Hematopoietic multipotent progenitor cell (in vitro differentiated cells): ENCODE measurements at places on chromosomes 11 and 22. TPM values are rescaled to one million over a fixed set of nuclear protein-coding genes. Genes with fewer than 3 reads are reported as not detected.

- no peak for DNase-seq
These were observed 154.0 kb upstream of the TENM4 start for GRCh38 chr11:79594834-79595233.

DNA sequence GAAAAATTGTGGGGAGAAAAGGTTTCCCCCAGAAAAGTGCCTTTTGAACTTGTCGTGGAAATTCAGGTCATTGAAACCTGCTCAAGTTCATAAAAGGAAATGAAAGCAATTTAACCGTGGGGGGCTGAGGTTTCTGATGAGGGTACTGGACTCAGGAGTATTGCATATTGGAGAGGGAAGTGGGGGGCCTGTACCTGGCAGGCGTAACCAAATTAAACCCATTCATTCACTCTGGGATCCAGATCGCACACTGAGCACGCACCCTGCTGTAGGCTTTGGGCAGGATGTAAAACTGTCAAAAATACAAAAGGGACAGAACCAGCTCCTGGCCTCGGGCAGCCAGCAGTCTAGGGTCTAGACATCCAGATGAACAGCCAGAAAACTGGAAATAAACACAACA is 1517.4 kb downstream of the BRD1 start:
- DNase-seq: no peak

DNA sequence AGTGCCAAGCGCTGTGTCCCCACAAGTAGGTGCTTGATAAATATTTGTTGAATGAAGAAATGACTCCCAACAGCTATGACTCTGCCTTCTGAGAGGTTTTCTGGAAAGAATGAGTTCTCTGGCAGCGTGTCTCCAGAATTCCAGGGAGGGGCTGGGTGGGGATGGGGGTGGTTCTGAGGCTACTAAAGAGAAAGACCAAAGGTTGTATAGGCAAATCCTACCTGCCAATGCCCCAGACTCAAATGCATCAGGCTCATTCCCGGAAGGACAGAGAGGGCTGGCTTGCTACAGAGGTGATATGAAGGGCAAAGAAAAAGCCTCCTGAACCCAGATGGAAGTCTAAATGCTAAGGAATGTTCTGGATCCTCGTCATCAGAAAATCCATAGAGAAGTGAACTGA is 1.9 kb downstream of the DUSP18 start:
- DNase-seq: no peak

DNA sequence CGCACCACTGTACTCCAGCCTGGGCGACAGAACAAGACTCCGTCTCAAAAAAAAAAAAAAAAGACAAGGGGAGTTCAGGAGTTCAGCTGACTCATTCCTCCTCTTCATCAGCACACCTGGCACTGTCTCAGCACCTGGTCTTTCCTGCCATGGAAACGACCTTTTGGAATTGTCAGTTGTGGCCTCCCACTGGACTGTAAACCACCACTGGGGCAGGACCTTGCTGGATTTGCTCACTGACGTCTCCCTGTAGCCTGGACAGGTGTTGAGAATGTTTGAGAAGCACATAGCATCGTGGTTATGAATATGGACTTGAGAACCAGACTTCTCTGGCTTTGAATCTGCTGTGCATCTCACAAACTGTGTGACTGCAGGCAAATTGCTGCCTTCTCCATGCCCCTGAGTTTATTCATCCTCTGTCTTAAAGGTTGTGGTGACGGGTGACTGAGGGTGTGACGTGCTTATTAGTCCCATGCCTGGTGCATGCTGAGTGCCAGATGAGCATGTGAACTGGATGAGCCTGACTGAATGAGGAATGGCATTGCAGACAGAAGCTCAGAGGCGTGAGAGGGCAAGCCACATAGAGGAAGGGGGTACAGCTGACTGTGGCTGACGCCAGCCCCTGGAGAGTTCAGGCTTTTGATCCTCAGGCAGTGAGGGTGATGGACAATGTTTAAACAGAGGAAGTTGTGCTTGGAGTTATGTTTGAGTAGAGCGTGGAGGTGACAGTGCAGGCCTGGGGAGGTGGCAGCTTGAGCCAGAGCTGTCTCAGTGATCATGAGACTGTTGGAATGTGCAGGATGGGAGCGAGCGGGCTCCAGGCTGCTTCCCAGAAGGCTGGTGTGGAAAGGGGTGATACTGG is 12.7 kb downstream of the TOM1 start:
- no peak for DNase-seq

Gene DNAJB7
- total RNA-seq: not detected

GRCh38 chr22:32348031-32348611 is 9.5 kb upstream of the RFPL3 start:
- no peak for DNase-seq

GRCh38 chr22:48803171-48803947 is 1024.3 kb downstream of the BRD1 start:
- DNase-seq: no peak

Gene SMTNL1
- total RNA-seq: not detected

DNA sequence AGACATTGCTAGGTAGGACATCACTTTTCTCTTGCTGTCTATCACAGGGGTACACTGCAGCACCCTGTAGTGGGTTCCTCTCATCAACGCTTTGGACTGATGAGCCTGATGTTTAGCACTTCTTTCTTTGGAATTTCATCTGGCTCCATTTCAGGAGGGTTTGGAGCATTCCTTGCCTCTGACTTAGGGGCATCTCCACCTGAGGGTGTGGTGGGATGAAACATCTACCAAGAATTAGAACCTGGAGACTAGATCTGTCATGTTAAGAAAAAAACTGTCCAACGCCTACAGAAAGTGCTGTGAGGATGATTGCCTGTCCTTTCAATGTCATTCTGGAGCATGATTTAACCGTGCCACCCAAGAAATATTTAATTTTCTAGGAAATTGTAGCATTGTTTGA is 648.4 kb downstream of the ETS1 start:
- DNase-seq: no peak

- no peak for DNase-seq
These were observed 2.6 kb upstream of the NAALADL1 start for GRCh38 chr11:65060913-65061408.

Gene LRRC51
- 2.7 TPM for total RNA-seq

DNA sequence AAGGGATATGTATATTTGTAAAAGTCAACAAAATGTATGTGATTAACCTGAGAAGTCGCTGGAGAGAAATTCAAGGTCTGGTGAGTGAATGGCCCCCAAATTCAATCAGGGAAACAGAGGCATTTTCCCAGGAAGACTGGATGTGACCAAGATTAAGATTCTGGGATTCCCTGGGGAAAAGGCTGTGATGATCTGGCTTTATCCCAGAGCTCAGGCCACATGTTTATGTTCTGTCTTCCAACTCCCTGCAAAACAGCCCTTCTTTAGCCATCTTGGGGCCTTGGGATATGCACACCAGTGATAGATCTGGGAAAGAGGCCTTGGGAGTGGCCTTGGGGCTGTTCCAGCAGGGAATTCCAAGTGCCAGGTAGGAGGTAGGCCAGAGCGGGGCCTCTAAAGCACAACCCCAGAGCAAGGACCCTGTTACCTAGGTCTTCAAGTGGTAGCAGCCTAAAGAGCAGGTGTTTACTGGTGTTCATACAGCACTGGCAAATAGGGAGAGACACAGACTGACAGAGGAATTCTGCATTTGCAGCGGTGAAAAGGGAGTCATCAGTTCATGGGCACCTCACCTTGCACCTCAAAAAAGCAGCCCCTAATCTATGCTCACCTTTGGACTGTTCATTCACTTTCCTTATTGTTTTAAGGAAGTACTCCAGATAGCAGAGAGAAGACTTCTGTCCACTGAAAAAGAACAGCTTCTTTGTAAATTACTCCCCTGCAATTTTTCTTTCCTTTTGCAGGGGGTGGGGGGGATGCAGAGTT is 312.4 kb downstream of the BUD13 start:
- no peak for DNase-seq

DNA sequence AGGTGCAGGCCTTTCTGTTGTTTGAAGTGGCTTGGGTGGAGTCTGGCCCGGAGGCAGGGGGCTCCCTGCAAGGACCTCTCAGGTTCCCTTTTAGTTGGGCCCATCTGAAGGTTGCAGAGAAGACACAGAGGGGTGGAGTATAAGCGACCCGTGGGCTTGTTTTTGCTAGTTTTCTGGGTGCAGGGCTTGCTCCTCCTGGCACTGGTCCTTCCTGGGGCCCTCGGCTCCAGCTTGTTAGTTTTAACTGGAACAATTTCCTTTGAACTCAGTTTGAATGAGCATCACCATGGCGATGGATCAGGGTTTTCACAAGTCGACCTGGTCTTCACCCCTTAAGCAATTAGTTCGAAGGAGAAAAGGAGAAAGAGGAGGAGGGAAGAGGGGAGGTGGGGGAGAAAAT is 28.5 kb upstream of the OAF start:
- no peak for DNase-seq

DNA sequence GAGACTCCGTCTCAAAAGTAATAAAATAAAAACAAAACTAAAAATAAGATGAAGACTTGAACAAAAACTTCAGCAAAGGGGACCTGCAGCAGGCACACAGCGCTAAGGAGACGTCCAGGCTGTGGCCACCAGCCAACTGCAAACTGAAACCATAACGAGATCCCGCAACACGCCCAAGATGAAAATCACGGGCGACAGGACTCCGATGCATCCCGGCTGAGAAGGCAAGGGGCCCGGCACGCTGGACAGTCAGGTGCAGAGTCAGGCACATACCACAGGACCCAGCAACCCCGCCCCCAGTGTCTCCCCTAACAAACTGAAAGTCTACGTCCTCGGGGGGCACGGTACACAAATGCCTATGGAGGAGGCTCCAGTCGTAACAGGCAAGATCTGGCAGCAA is 9.2 kb downstream of the HRAS start:
- DNase-seq: no peak

Gene MED15
- total RNA-seq: 97.8 TPM

DNA sequence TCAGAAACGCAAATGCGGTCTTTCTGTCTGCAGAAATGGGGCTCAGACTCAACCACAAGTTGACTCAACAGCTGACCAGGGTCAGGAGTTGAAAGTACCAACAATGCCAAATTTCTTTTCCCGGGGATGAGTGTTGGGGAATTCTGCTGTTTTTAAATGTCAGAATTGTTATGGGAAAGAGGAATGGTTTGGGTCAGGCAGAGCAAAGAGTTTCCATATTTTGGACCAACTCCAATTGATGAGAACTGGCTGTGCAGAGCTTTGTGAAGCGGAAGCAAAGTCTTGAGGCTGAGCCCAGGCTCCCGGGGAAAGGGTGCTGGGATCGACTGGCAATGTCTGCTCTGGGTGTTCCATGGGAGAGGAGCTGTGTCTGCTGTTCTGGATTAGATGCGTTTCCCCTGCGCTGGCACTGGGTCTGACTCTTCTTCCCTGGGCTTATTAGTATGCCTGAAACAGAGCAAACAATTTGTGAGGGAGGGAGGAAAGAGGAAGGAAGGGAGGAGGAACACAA is 36.2 kb downstream of the TXN2 start:
- no peak for DNase-seq

GRCh38 chr11:11856638-11857037 is 14.9 kb downstream of the USP47 start:
- DNase-seq: no peak

DNA sequence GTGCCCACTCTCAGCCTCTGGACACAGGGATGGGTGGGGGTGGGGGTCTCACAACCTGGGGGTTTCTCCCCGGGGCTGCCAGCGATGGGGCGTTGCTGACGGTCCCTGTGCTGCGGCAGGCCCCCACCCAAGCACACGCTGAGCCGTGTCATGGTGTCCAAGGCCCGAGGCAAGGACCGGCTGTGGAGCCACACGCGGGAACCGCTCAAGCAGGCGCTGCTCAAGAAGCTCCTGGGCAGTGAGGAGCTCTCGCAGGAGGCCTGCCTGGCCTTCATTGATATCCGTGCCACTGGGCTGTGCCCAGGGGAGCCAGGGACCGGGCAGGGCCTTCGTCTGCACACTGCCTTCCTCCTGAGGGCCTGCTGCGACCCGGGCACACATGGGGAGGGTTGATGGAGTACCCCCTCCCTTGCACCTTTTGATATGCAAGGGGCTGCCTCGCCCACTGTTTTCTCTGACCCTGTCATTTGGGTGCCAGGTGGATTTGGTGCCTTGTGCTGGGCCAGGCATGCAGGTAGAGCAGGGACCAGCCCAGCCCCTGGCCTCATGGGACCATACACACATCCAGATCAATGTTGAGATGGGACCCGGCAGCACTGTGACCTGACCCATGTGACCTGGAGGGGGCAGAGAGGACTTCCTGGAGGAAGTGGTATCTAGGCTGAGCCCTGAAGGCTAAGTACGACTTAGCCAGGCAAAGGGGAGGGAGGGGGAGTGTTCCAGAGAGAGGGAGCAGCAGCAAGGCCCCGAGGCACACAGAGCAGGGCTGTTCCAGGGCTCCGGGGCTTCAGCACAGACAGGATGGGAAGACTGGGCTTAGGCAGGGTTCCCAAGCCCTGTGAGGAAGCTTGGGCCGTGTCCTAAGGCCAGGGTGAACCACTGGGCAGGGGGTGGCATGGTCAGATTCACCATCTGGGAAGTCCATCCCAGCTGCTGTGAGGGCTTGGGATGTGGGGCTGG is 75.2 kb downstream of the MYO7A start:
- no peak for DNase-seq

DNA sequence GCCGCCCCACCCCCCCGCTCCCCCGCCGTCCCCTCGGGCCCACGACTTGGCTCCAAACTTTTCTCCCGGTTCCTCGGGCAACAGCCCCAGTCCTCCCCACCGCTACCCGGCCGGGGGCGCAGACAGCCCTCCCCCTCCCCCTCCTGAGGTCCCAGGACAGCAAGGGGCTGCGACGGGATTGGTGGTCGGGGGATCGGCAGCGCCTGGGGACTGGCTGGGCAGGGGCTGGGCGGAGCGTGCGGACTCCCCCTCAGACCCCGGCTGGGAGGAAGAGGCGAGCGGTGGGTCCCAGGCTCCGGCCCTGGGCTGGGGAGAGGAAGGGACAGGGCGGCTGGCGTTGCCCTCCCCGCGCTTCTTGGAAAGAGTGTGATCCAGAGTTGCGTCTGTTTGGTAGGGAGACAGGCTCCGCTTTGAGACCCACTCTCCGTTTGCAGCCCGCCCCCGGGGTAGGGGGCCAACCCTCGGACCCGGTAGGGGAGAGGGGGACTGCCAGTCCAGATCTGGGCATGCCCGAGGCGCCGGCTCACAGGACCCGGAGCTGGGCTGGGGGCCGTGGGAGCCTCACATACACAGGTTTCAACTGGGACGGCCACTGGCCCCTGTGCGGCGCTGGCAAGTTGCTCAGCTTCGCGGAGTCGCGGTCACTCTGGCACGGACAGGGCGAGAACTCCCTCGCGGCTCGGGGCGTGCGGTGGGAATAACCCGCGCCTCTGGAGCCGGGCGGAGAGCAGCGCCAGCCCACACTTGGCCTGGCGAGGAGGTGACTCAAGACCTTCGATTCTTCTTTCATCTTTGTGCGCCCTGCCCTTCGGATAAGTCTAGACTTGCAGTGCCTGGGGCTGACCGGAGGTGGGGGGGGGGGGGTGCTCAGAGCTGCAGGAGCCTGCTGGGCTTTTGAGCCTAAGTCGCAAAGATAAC is 999 bp downstream of the TSKU start:
- no peak for DNase-seq

Gene PNPLA5
- not detected for total RNA-seq

- no peak for DNase-seq
These were observed 80.7 kb upstream of the MPPED2 start for GRCh38 chr11:30666817-30667216.

DNA sequence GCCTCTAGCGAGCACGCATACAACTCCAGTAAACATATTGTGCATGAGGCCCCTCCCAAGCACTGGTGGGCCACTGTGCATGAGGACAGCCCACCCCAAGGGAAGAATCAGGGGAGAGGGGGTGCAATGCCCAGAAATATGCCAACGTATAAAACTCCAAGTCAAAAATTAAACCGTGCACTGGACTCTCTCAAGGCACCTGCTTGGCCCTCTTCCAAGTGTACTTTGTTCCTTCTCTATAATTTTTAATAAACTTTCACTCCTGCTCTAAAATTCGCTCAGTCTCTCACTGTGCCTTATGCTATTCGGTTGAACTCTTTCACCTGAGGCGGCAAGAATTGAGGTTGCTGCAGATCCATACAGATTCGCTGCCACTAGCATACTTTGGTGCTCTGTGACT is 465.3 kb upstream of the TENM4 start:
- DNase-seq: no peak
